ENCODE measurements at places on chromosomes 5 and 9.

DNA sequence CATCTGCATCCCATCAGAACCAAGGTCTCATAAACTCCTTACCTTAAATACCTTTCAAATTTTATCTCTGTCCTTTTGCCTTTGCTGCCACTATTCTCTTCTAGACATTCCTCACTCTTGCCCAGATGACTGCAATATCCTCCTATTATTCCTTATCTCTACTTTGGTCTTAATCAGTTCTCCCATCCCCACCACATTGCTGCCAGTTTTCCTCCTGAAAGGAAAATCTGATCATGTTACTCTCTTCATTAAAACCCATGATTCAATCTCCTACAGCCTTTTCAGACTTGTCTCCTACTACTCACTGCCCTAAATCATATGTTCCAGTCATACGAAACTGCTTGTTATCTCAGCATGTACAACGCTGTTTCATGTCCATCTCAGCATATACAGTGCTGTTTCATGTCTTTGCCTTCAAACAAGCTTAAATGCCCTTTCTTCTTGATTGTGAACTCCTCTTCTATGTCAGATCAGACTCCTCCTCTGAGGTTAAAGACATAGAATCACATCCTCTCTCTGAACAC, 152.6 kb upstream of the FST start:
- no peak for DNase-seq

GRCh38 chr5:167602067-167602466, 689.4 kb upstream of the WWC1 start:
- DNase-seq, result no peak

- DNase-seq, result no peak
Measured at GRCh38 chr5:171032435-171032973, 170.7 kb downstream of the RANBP17 start.

DNA sequence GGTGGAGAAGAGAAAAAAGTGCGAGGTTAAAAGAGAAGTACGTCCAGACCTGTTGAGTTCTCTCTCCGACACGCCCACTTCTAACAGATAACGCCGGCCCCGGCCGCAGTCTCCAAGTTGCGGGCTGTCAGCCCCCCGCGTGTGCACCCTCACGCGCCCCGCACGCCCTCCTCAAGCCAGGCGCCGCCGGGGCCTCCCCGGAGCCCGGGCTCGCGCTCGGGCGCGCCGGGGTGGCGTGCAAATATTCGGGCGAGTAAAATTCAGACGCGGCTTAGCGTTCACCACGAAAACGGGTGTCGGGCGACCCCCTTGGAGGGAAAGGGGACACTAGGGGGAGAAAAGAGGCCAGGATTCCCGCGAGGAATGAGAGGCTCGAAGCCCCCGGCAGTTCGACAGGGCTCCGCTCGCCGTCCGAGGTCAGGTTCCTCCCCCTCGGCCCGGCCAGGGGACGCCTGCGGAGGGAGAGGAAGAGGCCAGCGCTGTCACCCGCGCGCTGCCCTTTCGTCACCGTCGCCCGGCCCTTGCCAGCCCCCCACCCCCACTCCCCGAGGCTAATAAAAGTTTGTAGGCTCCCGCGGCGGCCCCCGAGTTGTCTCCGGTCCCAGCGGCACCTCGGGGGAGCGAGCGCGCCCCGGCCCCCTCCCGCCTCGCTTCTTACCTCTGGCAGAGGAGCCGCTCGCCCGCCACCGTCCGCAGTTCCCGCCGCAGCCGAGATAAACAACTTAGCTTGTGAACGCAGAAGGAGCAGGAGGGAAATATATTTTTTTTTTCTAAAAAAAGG, 743 bp downstream of the NR3C1 start:
- peak; percentile 64 for DNase-seq

GRCh38 chr9:131986576-131986975, 93.1 kb downstream of the MED27 start:
- no peak for DNase-seq

Data from activated CD4-positive, alpha-beta memory T cell treated with anti-CD3 and anti-CD28 coated beads, Interleukin-2, amount 10 ng/mL, durations not matched to agents 7 days and 5 days (primary cell).